HT-29 (cell line): ENCODE measurements at places on chromosomes 5 and 9. TPM values are rescaled to one million over a fixed set of nuclear protein-coding genes. Genes with fewer than 3 reads are reported as not detected.

DNA sequence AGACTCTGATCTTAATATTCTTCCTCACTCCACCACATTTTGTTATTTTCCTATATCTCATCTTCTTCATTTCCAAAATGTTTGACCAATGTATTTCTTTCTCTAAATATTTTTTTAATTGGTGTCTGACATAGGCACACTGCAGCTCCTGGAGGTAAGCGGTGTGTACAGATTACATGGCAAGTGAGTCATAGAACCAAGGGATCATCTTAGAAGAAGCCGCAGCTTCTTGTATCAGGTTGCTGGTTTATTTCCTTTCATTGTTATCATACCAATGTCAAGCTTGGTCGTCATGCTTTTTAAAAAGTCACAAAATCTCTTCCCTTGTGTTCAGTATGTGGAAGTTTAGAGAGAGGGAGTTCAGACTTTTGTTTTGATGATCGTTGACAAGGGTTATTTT is 526.1 kb upstream of the CDH18 start:
- DNase-seq: no peak

DNA sequence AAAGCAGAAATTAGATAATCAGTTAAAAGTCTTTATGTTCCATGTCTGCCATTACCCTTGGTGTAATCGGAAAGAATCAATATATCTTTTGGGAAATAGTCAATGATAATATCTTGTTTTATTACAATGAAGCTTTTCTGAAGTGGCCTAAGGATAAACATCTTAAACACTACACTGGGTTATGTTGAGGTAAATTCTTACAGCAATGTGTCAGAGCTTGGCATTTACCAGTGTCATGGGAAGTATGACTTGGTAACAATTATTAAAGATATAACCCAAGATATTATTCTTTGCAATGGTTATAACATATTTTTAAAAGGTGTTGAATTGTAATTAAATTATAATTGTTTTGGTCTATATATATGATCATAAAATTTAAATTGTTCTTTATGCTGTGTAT is 84.7 kb downstream of the CFAP95 start:
- DNase-seq: no peak

GRCh38 chr5:1211701-1212100 is 10.3 kb downstream of the SLC6A19 start:
- no peak for DNase-seq

DNA sequence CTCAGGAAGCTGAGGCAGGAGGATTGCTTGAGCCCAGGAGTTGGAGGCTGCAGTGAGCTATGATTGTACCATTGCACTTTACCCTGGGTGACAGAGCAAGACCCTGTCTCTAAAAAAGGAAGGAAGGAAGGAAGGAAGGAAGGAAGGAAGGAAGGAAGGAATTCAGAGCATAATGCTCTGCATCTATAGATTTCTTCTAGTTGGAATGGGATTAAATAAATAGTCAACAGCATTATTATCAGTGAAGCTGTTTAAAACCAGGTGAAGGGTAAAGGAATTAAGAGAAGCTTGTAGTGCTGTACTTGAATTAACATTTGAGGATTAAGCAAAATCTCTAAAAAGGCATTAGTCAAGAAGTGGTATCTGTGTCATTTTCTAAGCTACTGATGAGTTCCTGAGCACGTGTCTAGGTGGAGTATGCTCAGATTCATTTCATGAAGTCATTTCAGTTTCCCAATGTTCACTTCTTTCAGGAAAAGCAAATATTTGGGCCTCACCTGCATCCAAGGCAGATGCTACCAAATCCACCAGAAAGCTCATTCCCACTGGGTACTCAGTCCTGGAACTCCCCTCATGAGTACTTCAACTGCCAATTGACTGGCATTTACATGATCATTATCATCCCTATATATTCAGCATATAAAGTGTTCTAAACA is 8.4 kb downstream of the PDE6A start:
- DNase-seq: no peak

The CDH12 gene
- total RNA-seq: not detected in 2 replicates
